ENCODE measurements at places on chromosomes 16 and 17.
A peak's percentile ranks its signal among the peaks of the same experiment; 100 is the strongest.

DNA sequence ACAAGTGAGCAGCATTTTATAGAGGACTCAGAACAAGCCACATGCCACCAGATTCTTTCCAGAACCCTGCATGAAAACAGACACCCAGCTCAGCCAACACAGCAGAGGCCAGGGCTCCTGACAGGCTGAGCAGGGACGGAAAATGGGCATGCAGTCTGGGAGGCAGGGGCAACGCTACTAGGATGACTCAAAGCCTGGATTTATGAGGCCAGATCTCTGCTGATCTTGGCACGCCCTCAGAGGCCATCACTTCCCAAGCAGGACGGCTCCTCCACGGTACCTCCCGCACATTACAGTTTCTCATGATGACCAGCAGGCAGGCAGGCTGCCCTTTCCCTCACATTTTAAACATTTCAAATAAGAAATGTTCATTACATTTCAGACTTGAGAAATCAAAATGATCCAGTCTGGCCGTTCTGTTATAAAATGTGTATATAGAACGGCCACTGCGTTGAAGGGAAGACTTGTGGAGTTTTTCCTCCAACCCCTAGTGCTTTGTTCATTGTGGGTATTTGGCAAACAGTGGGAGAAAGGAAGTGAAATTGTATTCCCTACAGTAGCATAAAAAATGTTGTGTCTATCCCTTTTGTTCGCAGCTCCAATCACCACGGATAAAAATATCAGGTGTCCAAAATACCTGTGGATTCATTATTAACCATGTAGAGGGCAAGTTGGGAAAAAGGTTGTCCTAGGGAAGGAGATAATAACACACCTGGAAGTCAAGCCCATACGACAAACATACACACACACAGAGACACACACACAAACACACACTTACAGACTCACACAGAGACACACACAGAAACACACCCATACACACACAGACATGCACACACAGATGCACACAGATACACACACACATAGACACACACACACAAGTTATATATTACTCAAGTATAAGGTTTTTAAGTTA lies 64.8 kb upstream of the ADAMTS18 start:
- DNase-seq = no peak

DNA sequence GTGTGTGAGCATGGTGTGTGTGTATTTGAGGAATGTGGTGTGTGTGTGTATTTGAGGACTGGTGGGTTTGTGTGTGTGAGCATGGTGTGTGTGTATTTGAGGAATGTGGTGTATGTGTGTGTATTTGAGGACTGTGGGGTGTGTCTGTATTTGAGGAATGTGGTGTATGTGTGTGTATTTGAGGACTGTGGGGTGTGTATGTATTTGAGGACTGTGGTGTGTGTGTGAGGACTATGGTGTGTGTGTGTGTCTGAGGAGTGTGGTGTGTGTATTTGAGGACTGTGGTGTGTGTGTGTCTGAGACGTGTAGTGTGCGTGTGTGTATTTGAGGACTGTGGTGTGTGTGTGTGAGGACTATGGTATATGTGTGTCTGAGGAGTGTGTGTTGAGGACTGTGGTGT lies 18.0 kb upstream of the CACNG1 start:
- DNase-seq = no peak

- DNase-seq = no peak
These were observed at the start of gene FOXC2 for GRCh38 chr16:86566601-86566965. TSS of gene FOXC2 (plus strand) at chr16:86566829. CDS start at chr16:86567336, 507 bp downstream.

DNA sequence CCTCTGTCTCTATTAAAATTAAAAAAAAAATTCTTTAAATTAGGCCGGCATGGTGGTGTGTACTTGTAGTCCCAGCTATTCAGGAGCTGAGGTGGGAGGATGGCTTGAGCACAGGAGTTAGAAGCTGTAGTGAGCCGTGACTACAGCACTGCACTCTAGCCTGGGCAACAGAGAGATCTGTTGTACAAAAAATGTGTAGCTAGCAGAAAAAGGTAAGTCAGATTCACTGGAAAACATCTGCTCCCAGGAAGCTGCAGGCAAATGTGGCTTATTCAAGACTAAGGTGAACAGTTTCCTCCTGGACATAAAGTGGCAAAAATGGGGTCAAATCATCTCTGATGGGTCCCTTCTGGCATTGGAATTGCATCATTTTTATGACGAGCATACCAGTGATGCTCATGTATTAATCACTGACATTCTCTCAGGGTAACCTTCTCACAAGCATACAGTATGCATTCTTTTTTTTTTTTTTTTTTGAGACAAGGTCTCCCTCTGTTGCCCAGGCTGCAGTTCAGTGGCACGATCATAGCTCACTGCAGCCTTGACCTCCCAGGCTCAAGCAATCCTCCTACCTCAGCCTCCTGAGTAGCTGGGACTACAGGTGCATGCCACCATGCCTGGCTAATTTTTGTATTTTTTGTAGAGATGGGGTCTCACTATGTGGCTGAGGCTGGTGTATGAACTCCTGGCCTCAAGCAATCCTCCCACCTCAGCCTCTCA lies 48.7 kb downstream of the CPPED1 start:
- no peak for DNase-seq

DNA sequence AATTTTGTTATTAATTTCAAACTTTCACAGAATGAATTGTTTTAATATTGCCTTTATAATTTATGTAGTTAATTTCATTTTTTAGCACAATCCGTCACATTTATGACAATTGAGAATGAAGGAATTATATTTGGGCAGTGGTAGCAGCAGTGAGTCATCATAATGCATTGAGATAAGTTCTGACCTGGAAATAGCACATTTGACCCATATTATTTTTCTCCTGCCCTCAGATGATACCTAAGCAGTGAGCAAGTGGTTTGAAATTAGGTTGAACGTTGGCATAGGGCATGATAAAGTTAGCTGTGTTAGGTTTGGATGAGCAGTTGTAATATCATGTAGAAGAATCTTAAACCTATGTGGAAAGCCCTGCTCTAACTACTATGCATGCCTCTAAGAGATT lies 1431.3 kb upstream of the CDH8 start:
- DNase-seq = no peak

DNA sequence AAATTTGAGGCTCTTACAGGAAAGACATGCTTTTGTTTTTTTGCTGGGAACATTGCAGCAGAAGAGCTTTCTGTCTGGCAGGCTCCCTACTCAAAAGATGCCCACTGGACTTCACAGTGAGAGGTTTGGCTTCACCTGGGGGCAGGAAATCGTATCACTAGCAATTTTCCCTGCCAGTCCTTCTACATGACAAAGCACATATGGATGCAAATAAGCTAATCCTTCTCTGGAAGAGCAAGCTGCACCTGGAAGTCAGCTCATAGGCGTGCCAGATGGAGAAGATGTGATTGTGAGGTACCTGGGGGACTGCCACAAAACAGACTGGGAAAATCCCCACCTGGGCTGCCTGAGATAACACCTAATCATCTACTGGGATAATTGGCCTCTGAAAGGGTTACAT lies 195.0 kb upstream of the CPHXL start:
- no peak for DNase-seq

DNA sequence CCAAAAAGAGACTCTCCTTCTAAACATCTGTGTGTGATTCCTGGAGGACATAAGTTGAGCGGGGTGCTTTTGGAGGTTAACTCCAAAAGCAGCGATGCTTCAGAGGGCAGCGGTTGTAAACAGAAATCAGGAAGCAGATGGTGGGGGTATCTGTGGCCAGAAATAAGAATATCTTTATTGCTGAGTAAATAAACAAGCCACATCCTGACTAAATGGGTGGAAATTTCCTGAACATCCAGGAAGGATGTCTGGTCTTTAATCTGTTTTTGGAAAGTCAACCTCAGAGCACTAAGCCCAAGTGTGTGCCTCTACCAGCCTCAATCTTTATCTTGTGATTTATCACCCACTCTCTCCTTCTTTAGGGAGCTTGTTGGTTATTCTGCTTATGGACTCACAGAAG lies 123.3 kb downstream of the CDH13 start:
- DNase-seq = no peak

- DNase-seq = no peak
These were observed 12.6 kb upstream of the BCAR1 start for GRCh38 chr16:75263963-75264445.

DNA sequence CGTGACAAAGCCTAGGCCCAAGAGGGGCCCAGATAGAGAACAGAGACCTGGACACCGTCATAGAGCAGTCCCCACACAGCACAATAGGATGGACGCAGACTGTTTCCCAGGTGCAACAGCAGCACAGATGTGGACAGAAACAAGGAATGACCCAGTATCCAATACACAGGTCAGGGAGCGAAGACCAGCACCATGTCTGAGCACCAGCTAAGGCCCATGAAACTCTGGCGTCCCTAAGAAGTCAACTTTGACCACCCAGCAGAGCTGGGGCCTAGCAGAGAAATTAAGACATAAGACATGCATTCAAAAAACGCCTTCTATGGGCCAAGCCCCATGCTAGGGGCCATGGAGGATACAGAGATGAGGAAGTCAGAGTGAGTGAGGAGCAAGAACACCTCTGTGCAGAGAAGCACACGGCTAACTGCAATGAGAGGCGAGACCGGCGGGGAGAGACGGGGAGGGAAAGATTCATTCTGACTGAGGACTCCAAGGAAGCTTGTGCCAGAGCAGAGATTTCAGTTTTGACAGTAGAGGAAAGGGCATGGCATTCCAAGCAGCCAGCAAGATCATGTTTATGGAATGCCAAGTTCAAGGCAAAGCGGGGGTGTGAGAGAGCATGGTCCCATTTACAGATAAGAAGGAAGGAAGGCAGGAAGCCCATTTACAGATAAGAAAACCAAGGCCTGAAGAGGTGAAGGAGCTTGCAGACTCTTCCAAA lies 50.8 kb downstream of the PITPNM3 start:
- DNase-seq = no peak

GRCh38 chr16:56401482-56401881 lies 23.9 kb downstream of the AMFR start:
- DNase-seq = no peak

- DNase-seq = peak; percentile 97
These were observed 26.3 kb downstream of the ARHGAP23 start for GRCh38 chr17:38454532-38454931.

DNA sequence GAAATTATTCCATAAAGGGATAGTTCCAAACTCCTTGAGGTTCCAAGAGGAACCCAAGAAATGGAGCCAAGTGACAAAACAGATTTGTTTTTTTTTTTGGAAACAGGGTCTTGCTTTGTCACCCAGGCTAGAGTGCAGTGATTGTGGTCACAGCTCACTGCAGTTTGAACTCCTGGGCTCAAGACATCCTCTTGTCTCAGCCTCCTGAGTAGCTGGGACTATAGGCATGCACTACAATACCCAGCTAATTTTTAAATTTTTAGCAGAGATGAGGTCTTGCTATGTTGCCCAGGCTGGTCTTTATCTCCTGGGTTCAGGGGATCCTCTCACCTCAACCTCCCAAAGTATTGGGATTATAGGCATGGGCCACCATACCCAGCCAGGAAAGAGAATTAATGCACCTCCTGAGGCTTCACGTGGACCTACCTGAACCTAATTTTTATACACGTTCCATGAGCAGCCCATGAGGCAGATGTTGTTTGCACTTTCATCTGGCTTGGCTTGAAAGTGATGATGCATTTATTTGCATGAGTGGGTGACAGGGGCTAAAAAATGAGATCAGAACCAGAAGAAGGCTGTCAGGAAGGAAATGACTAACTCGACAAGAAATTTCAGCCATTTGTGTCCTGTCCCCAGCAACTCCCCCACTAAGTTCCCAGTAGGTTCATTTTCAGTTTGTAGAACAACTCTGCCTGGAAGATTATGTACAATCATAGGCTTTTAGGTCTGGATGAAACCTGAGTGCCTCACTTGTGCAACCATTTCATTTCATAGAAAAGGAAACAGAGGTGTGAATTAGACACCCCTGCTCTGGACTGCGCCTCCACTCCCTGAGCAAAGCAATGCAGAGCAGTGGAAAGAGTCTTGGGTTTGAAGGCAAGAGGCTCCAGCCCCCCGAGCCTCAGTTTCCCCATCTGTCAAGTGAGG lies 10.3 kb upstream of the IRF8 start:
- DNase-seq = no peak

- no peak for DNase-seq
These were observed 331.8 kb upstream of the CDH11 start for GRCh38 chr16:65453646-65454045.

All from globus pallidus (tissue), 1 donor.